RPMI7951 (cell line): ENCODE measurements at places on chromosomes 12 and 14. TPM values are rescaled to one million over a fixed set of nuclear protein-coding genes. Genes with fewer than 3 reads are reported as not detected.

Gene KRT7
- total RNA-seq = 0.68 and 2.3 TPM in 2 replicates

Gene LRP1
- total RNA-seq = 28.8 and 31.6 TPM in 2 replicates

Gene KRT8
- total RNA-seq = 3.5 and 4.7 TPM in 2 replicates

Gene RSRC2
- total RNA-seq = 43.1 and 49.3 TPM in 2 replicates

Gene PDE3A
- under 0.01 and 0.12 TPM in 2 replicates for total RNA-seq

Gene B4GALNT3
- total RNA-seq = 0.10 and 0.60 TPM in 2 replicates

Gene SERPINA5
- 0.49 and 2.9 TPM in 2 replicates for total RNA-seq

Gene DIO2
- total RNA-seq = 0.12 and 1.2 TPM in 2 replicates

Gene EPYC
- not detected in 2 replicates for total RNA-seq

Gene TRHDE
- 1.2 and 2.3 TPM in 2 replicates for total RNA-seq

Gene TAS2R42
- not detected in 2 replicates for total RNA-seq

Gene CCNK
- 15.0 and 15.7 TPM in 2 replicates for total RNA-seq

Gene GPR84
- total RNA-seq = 0.12 TPM in 1 of 2 replicates, not detected in the other

Gene CIROP
- total RNA-seq = not detected in 2 replicates

Gene PTCSC3
- not detected in 2 replicates for total RNA-seq

Gene PLEKHD1
- total RNA-seq = not detected in 2 replicates

- no peak for DNase-seq
These were observed 121.0 kb upstream of the EVL start for GRCh38 chr14:99944241-99944651.

DNA sequence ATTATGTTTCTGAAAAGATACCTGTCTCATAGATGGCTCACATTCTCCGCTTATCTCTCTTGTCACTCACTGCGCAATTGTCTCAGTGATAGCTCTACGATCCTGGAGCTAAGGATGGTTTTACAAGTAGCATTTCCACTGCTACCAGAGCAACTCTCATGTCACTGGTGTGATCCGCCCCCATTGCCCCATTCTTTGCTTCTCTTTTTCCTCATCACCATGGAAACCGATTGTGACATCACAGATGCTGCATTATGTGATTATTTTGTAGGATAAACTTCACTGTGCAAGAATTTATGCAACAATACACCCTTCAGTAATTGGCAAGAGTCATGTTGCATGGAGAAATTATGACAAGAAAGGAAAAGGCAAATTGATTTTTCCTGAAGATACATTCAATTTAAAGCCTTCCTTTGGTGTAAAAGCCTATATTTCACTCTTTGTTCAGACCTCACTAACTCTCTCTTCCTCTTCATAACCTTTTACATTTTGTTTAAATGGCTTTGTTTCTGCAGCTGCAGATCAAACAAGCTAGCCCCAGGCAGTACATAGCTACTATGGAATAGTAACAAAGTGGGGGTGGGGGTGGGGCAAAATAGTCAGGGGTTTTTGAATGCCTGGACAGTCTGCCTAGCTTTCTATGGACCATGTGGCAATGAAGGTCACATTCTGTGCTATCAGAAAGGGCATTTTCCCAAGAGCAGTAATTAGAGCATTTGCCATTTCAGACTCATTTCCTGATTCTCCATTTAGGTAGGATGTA is 539.8 kb downstream of the NRXN3 start:
- DNase-seq = no peak

GRCh38 chr12:124884587-124885438 is 21.1 kb upstream of the SCARB1 start:
- no peak for DNase-seq

GRCh38 chr12:104752881-104753280 is 205.2 kb downstream of the SLC41A2 start:
- no peak for DNase-seq

GRCh38 chr12:124928095-124928911 is 13.9 kb upstream of the UBC start:
- DNase-seq = no peak

DNA sequence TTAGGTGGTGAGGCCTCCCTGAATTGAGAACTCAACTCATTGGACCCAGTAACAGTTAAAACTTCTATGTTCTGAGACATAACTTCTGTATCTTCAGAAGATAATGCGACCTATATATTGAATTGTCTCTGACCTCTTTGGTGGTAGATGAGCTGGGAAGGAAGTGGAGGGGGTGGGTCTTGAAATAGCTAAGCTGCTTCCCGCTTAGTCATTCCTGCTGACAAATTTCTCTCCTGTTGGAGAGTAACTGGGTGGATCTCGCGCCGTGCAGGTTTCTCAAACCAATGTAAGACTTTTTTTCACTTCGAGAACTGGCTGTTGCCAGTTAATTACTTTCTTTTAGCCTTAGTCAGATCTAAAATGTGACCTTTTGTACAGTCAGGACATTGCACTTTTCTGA is 100.8 kb downstream of the PPHLN1 start:
- peak; percentile 36 for DNase-seq

DNA sequence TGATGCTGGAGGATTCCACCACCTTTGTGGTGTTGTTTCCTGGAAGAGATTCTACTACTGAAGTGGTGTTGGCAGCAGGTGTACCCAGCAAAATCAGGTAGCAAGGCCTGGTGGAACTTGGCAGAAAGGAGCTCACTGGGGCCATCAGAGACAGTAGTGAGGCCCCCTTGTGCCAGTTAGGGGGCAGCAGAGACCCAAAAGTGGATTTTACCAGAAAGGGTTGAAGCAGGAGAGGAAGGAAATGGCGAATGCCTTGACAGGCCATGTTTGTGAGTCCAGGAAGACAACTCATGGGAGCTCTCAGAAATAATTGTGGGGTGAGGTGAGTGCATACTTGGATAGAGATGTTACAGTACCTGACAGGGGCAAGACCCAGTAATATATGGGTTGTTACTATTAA is 137.7 kb upstream of the FGD4 start:
- DNase-seq = no peak

DNA sequence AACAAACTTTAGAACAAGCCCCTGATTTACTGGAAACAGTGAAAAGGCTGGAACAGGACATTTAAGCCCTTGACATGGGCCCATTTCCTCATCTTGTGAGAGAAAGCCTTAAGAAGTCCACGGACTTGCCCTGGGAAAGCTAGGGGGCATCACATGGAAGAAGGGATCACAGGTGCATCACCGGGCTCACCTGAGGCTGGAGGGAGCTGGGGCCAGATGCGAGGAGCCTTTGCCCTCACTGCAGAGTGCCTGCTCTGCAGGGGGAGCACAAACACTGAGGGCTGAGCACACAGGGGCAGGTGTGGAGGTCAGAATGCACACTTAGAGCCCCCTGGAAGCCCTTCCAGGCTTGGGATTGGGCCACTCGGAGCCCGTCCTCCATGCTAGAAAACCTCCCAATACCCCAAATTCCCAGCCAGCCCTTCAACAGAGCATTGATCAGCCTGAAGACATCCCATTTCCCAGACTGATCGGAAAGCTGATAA is 5.2 kb upstream of the KRT1 start:
- DNase-seq = no peak

- peak; percentile 13 for DNase-seq
These were observed 249.7 kb downstream of the FOXG1 start for GRCh38 chr14:29016050-29016900.

- DNase-seq = no peak
These were observed 1077.0 kb downstream of the LRFN5 start for GRCh38 chr14:42683707-42684106.

DNA sequence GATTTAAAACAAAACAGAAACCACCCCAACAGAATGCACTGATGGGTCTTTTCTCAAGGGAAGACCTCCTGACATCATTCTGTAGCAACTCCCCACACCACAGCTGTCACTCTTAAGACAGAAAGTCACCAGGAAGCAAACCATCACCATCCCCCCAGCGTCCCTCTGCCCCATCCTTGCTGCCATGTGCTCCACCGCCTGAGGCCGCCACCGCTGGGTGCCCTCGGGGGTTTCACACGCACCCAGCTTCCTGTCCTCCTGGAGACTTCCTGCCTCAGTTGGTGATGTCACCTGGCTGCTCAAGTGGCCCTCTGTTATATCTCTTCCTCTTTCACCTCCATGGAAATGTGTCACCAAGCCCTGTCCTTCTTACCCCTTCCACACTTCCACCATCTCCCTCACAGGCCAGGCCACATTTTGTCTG is 71.4 kb upstream of the GPR68 start:
- DNase-seq = no peak

DNA sequence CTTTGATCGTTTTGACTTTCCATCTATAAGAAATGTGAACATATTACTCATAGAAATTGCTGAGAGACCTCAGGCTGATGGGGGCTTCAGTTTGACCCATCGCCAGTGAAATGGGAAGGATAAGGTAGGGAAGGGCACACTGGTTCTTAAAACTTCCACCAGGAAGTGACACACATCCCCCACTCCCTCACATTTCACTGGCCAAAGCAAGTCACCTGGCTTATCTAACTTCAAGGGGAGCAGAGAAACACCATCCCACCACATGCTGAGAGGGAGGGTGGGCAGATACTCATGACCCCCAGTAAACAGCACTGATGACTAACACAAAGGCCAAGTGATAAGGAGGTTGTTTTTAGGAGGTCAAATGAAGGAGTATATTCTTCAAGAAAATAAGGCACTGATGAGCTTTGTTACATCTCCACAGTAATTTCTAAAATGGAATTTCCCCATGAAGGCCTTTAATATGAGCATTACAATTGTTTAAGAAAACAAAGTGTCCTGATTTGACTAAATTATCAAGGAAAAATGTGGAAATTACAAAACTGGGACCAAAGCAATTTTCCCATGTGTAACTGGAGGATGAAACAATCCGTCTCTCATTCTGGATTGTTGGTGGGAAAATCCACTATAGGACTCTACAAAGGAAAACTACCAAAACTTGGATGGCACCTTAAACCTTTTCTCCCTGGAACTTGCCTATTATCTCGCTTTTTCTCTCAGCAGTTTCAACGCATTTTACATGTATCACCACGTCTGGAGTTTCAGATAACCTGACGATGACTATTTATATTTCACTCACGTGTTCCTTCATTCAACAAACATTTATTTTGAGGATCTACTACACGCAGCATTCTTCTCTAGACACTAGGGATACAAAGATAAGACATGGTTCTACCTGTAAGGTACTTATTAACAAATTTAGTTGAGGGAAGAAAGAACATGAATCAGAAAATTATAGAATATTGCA is 91.8 kb upstream of the EEA1 start:
- DNase-seq = no peak

DNA sequence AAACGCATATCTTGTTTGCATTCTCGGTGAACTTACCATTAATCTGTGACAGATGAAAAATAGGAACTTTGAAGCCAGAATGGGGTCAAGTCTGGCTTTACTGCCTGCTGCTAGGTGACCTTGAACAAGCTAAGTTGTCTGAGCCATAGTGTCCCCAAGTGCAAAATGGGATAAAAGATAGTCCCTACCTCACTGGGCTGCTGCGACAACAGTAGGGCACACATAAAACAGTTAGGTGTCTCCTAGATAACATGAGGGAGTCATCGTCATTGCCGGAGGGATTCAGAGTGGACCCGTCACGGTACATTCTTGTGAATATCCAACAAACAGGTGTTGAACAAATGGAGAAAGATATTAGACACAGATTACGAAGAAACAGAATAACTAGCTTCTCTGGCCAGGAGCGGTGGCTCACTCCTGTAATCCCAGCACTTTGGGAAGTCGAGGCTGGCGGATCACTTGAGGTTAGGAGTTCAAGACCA is 71.2 kb downstream of the NINJ2 start:
- DNase-seq = no peak

DNA sequence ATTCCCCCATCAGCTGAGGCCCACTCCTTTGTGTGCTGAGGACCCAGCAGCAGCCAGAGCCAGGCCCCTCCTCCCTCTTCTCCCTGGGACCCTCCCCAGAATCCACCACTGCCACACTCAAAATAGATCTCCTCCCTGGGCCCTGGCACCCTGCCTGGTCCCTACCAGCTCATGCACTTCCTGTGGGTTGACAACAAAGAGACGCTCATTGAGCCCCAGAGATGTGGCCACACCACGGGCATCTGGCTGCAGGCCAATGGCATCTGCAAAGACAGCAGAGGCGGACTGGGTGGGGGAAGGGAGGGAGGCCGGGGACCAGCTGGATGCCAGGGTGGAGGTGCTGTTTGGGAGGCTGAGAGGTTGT is 16.0 kb upstream of the ENDOU start:
- peak; percentile 86 for DNase-seq

DNA sequence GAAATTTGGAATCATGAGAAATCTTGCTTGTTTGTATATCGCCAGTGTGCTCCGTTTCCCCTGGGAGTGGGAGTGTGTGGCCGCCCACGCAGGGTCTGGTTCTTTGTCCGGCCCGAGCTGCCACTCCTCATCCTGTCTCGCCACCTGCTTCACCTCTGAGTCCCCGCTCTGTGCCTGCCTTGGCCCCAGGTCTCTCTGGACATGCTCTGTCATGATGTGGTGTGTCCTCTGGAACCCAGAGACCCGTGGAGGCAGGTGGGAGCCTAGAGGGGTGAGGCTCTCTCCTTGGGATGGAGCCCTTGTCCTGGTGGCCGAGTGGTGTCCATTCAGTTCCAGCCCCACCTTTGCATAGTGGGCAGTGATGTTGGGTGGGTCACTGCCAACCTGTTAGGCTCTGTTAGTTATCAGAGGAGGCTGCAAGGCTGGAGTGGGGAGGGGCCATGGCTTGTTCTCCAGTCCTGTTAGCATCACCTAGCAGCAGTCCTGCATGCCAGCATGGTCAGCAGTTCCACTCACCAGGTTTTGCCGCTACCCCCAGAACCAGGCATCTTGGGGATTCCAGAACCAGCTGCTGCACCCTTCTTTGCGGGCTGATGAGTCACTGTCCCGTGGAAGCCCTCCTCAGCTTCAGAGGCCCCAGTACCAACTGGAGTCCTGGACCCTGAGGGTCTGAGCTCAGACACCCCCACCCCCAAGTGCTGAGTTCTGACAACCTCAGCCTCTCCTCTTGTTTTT is 76.5 kb downstream of the EP400 start:
- DNase-seq = peak; percentile 3

- no peak for DNase-seq
These were observed 18.6 kb downstream of the ISCA2 start for GRCh38 chr14:74511966-74512830.

- peak; percentile 50 for DNase-seq
These were observed 158.4 kb downstream of the KLHL28 start for GRCh38 chr14:44803239-44803905.

GRCh38 chr12:102540815-102541385 is 60.5 kb upstream of the IGF1 start:
- no peak for DNase-seq

DNA sequence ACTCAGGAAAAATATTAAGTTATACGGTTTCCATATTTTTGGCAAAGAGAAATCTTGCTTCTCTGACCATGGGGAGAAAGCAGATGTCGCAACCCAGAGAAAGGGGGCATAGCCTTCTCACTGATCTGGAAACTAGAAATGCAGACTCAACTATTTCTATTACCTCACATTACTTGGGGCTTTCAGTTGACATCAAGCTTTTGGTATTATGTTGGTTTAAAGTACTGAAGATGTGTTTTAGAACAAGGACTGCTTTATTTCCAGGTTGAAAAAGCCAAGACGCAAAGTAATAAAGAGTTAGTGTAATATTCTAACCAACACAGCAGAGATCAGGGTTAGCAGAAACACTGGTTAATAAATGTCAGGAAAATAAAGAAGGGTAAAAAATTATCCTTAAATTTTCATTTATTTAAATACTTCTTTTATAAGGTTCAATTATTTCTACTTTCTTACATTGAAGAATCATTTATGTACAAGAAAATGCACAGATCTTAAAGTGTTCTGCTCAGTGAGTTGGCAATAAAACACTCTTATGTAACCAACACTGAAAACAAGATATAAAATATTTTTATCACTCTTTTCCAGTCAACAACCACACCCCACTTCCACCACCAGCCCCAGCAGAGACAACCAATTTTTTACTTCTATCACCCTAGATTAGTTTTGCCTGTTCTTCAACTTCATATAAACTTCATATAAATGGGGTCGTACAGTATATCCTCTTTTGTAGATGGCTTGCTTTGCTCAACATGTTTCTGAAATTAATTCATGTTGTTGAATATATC is 26.0 kb downstream of the DCP1B start:
- DNase-seq = no peak
